ENCODE measurements at places on chromosomes 12 and 14. TPM values are rescaled to one million over a fixed set of nuclear protein-coding genes. Genes with fewer than 3 reads are reported as not detected.

- DNase-seq = no peak
These were observed 95.5 kb downstream of the SLC38A6 start for GRCh38 chr14:61076556-61076955.

DNA sequence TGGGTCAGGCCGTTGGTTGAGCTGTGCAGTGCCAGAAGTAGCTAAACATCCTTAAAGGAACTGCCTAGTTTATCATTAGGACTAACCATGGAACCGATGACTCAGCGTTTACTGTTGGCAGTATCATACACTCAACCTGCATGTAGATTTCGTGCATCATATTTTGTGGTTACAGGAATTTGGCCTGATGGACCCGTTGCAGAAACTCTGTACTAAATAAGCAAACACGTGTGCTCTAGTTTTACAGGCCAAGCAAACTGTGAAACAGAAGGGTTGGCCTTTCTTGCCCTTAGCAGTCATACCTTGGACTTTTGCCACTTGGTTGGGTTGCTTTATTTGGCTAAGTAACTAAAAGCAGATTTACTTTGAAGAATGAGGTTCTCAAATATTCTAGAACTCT, 35.6 kb downstream of the DGLUCY start:
- DNase-seq = no peak

- no peak for DNase-seq
These were observed 253.1 kb upstream of the BTG1 start for GRCh38 chr12:92398565-92399309.

GRCh38 chr14:33307691-33308251, 369.1 kb downstream of the NPAS3 start:
- no peak for DNase-seq

DNA sequence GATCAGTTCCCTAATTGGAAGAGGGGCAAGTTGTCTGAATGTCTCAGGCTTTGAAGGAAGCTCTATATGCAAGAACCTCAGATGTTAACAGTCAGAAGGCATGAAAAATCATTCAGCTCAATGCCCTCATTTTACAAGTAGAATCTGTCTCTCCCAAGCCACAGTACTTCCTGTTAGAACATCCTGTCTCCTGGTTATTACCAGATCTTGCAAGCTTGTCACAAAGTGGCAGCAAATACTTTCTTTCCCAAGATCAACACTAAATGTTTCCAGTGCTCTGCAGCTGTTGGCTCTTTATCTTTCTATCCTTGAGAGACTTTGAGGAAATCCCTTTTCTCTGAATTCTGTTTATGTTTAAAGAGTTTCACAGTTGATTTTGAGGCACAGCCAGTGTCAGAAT, 235.5 kb downstream of the AKAP6 start:
- no peak for DNase-seq

Gene DLGAP5
- total RNA-seq = 92.7 TPM

All from activated CD4-positive, alpha-beta memory T cell treated with anti-CD3 and anti-CD28 coated beads for 36 hours (primary cell).